ENCODE measurements at places on chromosomes 2 and 18.

DNA sequence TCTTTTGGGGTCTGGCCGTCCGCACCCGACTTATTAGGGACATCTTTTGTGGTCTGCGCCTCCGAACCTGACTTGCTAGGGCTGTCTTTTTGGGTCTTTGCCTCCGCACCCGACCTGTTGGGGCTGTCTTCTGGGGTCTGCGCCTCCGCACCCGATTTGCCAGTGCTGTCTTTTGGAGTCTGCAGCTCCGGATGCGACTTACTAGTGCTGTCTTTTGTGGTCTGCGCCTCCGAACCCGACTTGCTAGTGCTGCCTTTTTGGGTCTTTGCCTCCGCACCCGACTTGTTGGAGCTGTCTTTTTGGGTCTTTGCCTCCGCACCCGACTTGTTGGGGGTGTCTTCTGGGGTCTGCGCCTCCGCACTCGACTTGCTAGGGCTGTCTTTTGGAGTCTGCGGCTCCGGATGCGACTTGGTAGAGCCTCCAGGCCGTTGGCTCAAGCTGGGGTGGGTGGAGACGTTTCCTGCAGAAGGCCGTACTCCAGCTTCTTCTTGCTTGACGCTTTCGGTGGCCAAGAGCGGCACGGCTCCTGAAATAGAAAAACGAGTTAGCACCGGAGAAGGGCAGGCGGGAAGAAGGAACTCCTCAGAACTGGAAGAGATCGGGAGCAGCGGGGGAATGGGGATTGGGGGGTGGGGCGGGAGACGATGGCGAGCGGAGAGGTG, 498 bp downstream of the TGOLN2 start:
- peak; percentile 40 for DNase-seq

DNA sequence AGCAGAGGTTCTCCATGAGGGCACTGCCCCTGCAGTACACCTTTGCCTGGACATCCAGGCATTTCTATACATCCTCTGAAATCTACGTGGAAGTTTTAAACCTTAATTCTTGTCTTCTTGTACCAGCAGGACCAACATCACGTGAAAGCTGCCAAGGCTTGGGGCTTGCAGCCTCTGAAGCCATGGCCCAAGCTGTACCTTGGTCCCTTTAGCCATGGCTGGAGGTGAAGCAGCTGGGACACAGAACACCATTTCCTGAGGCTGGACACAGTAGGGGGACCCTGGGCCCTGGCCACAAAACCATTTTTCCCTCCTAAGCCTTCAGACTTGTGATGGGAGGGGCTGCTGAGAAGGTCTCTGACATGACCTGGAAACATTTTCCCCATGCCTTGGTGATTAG, 32.8 kb upstream of the CCDC141 start:
- no peak for DNase-seq

DNA sequence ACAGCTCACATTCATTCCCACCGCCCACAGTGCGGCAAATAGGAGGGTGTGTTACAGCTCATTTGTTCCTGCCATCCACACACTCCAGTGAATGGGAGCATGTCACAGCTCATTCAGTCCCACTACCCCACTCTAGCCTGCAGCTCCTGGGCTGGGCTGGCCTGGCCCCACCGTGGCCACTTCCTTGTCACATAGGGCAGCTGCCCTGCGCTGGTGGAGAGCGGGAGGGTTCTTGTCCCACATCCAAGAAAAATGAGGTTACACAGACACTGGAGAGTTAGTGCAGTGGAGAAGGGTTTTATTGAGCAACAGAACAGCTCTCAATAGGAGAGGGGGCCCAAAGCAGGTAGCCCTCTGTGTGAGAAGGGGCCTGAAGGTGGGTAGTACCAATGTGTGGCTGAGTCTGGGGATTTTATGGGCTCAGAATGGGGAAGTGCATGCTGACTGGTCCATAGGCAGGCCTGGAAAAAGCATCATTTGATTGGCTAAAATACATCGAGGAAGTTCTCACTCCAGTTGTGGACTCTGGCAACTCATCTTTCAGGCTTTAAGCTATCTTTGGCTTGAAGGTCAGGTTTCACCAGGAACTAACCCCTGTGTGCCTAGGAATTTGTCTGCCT, 249.7 kb downstream of the ETAA1 start:
- no peak for DNase-seq

- no peak for DNase-seq
Observed at GRCh38 chr2:141062031-141062430, 1068.8 kb downstream of the LRP1B start.

DNA sequence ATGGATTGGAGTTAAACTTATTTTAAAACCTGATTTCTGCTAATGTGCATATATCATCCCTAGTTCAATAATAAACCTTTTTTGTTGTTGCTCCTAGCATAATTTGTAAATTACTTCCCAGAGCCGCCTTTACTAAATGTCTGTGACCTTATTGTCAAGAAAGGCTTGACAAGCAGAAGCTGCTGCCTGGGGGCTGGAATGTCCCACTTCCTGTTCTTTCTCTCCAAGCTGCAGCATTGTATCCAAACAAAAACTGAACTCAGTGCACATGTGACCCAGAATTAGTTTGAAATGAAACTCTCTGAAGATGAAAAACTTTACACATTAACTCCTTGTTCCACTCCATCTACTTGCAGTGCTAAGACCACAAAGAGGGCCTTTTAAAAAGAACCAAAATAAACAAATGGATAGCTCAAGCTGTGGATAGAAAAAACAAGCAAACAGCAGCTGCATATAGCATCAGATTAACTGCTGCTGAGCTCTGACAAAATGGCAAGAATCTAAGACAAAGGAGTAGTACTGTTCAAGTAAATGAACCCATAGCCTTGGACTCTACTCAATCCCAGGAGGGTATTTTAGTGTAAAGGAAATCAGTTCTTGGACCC, 99.8 kb upstream of the NEUROD1 start:
- DNase-seq = no peak

DNA sequence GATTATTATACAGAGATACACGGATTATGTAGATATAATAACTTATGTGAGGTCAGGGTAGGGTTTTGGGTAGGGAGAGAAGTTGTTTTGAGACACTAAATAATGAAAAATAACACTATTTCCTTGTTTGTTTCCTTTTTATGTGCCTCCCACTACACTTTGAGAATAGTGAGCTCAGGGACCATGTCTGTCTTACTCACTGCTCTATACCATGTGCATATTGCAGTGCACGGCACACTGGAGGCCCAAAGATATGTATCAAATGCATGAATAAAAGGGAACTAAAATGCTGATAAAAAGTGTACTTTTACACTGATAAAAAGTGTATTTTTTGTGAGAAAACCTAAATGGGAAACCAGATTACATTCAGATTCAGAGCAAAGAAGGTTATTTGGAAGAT, 151.4 kb upstream of the NABP1 start:
- DNase-seq = no peak

- DNase-seq = no peak
Observed at GRCh38 chr2:204495381-204495780, 49.9 kb upstream of the PARD3B start.

DNA sequence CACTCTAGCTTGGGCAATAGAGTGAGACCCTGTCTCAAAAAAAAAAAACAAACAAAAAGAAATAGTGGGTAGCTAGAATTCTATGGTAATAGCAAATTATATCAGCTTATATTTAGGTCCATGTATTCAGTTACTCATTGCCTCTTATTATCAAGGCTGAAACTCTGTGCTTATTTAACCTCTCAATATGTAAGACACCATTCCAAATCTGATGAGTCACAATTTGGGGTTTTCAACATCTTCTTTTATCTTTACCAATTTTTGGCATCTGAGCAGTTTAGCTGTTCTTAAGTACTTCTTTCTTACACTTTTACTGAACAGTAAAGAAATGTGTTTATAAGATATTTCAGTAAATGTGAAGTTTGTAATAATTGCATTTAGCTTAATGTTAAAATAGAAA, 69.3 kb downstream of the TTC27 start:
- DNase-seq = no peak

DNA sequence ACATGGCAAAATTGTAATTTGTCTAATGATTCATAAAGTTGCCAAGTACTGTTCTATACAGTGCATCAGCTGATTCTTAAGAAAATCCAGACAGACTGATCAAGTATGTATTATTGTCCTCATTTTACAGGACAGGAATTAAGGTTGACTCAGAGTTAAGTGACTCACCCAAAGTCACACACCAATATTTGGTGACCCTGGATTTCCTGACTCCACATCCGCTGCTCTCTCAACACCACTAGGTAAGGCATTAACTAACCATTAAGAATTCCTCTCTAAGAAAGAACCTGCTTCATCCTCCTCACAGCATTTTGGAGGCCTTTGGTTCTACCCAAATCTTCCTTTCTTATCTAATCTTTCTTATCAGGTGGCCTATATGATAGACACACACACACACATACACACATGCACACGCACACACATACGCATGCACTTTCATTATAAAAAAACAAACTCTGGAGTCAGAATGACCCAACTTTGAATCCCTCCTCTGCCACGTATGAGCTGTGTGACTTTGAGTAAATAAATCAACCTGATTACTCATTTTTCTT, 150.8 kb downstream of the ANKRD44 start:
- DNase-seq = no peak

GRCh38 chr2:96154506-96155380, 9.5 kb upstream of the DUSP2 start:
- no peak for DNase-seq

- DNase-seq = no peak
Observed at GRCh38 chr18:49546278-49546677, 15.6 kb upstream of the LIPG start.

DNA sequence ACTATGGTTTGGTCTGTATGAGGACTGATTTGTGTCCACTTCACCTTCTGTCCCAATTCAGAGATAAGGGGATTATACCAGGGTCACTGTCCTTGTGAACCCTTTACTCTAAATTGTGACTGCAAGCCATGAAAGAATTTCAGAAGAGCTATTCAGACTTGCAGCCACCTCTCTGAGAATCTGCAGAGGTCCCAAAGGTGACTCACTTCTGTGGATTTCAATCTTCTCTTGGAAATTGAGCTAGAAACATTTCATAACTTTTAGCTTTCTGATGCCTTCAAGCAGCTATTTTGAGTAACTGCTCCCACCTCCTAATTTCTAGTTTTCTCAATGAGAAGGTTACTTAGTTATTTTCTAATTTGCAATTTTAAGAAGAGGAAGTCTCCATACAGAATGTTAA, 1242.4 kb upstream of the ACVR2A start:
- no peak for DNase-seq

- no peak for DNase-seq
Observed at GRCh38 chr2:73203055-73203681, 794 bp downstream of the NOTO start.

GRCh38 chr2:28270456-28271152, 122.1 kb upstream of the FOSL2 start:
- DNase-seq = no peak

GRCh38 chr2:160352500-160352899, 141.1 kb downstream of the RBMS1 start:
- DNase-seq = no peak

DNA sequence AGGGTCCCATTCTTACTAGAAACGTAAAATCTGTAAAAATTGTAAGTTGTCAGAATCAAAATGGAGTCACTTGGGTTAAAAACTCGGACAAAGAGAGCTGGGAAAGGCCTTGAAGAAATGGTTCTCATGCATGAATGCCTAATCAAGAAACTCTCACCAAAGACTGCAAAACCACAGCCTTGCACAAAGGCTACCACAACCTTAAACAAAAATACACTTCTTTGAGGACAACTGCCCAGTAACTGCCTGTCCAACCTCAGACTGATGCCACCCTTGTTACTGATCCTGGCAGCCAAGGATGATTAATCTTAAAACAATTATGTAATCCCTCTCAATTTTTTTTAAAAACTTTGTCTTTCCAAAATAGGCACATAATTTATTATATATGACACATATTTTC, 299.3 kb downstream of the CCDC85A start:
- no peak for DNase-seq

Measured in NCI-H526 treated with DMSO at 0.1 percent for 48 hours (cell line).